Stimulated activated CD4-positive, alpha-beta T cell treated with anti-CD3 and anti-CD28 coated beads, TNF-alpha, amount 100 ng/mL, for 1 hour (primary cell): ENCODE measurements at places on chromosomes 11 and 22.

DNA sequence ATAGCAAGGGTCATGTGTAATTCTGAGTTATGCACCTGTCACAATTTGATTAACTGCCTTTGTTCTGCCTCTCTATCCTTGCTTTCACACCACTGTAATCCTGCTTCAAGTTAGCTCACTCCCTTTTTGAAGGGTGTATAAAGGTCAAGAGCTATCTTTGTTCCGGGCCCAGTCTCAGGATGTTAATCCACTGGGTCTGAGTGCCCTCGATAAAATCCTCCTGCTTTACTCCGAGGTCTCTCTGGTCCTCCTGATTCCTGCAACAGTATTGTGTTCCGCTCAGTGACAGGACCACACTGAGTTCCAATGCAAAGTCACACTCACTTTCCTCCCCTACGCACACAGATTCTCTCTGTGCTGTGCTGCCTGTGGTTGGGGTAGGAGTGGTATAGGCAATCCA lies 186.5 kb downstream of the DYNC2H1 start:
- DNase-seq = no peak

DNA sequence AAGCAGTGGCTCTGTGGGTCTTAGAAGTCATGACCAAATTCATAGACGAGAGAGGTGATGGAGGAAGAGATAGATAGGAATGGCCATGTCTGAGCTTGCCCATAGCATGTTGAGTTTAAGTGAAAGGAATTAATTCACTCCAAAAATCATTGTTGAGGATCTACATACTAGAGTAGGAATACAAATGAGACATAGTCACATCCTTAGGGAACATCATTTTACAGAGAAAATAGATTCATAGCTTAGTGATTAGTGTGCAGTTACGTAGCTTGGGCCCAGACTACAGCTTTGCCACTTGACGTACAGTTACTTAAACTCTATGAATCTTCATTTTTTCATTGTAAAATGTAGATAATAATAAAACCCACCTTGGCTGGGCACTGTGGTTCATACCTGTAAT lies 21.4 kb upstream of the BMAL1 start:
- DNase-seq = no peak

GRCh38 chr11:61549662-61550568 lies 31.0 kb downstream of the SYT7 start:
- DNase-seq = no peak

- DNase-seq = no peak
Measured at GRCh38 chr22:49352361-49353169, 475.1 kb downstream of the BRD1 start.

- no peak for DNase-seq
Measured at GRCh38 chr11:23540101-23540561, 679.9 kb upstream of the CCDC179 start.

- no peak for DNase-seq
Measured at GRCh38 chr11:1486054-1486825, at the start of gene MOB2. TSS of gene MOB2 (minus strand) at chr11:1486779. CDS start at chr11:1486556, 223 bp downstream.

DNA sequence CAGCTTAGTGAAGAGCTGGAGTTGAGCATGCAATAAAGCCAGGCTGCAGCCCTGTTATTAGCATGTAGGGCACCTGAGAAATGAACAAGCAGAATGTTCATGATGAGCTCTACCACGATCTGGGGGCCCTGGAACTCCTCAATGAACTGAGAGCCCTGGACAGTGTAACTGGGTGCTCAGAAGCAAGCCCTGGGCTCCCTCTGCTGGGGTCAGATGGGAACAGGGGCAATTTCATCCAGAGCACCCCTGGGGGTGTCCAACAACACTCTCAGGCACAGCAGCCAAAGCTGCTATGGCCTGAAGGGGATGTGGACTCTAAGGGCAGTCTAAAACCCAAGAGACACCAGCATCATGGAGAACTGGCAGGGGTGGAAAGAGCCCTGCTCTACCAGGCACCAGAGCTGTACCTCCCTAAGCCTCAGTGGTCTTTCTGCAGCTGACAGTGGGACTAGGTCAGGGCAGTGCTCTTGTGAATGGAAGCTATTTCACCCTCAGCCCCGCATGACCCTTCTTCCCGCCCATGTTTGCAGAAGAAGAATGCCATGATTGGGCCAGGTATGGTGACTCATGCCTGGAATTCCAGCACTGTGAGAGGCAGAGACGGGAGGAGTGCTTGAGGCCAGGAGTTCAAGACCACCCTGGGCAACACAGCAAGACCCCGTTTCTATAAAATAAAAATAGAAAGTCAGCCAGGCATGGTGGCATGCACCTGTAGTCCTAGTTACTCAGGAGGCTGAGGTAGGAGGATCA lies 28.9 kb downstream of the THOC5 start:
- DNase-seq = no peak

- DNase-seq = no peak
Measured at GRCh38 chr11:70642266-70642665, 243.9 kb downstream of the CTTN start.
